ENCODE measurements at places on chromosomes 5 and 9.

GRCh38 chr5:7500256-7500655 is 104.3 kb downstream of the ADCY2 start:
- peak; percentile 34 for DNase-seq
- no peak overlapping the region for H3K4me3 ChIP-seq
- H3K27me3 ChIP-seq = no peaks in the 10 kb centered on the region
- no peak overlapping the region for H3K27ac ChIP-seq
- H3K36me3 ChIP-seq = no peaks in the 10 kb centered on the region

DNA sequence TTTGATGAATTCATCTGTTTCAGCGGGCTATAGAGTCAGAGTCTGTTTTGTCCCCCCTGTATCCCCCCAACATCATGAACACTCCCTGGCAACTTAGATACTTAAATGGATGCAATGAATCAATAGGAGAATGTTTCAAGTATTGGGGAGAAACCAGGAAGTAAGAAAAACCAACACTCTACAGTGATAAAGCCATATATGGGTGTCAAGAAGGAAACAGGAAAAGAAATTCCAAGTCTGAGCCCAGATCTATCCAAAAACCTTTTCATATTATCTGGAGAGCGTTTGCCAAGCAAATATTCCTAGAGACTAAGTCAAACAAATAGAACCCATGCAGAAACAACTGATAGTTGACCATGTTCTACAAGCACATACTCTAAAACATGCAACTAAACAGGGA is 2.3 kb upstream of the GNAQ start:
- no peaks in the 10 kb centered on the region for H3K4me1 ChIP-seq
- H3K4me3 ChIP-seq = no peak overlapping the region
- H3K27me3 ChIP-seq = no peaks in the 10 kb centered on the region
- H3K36me3 ChIP-seq = no peaks in the 10 kb centered on the region
- no peak for DNase-seq
- no peak overlapping the region for H3K27ac ChIP-seq

GRCh38 chr5:139413963-139414362 is 10.1 kb upstream of the SPATA24 start:
- DNase-seq = no peak
- peaks cover 2% of the 10 kb centered on the region for H3K36me3 ChIP-seq
- no peak overlapping the region for H3K27ac ChIP-seq

DNA sequence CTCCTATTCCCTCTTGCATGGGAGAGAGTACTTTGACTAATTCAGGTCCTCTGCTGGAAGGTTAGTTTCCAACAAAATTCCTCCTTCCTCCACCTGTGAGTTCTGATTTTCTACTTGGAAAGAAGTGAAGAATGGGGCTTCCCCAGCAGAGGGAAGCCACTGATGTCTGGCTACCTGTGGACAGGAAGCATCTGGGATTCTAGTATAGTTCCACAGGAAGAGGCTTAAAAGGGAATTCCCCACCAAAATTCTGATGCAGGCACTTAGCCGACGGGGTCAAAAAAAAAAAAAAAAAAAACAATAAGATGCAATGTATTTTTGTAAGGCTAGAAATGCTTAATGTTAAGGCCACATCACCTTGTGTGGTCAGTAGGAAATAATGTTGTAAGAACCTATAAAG is 33.4 kb downstream of the PCDHGC5 start:
- H3K36me3 ChIP-seq = peaks cover 3% of the 10 kb centered on the region
- H3K4me3 ChIP-seq = no peak overlapping the region
- no peak for DNase-seq
- peaks cover 3% of the 10 kb centered on the region for H3K4me1 ChIP-seq
- H3K27ac ChIP-seq = no peak overlapping the region
- no peaks in the 10 kb centered on the region for H3K27me3 ChIP-seq

DNA sequence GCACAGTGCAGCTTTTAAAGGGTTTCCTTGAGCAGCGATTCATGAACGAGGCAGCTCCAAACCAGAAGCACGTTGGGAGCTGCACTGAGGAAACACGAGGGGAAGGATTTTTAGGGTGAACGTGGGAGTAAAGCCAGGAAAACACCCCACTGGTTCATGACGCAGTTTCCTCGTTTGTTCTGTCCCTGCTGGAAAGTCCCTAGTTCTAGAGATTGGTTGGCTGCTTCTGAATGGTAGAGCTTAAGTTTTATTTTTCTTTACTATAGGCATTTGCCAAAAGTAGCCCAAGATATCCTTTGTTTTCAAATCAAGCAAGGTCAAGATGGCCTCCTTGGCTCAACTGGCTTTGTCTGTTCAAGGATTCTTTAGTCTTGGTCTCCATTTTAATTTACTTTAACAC is 116.5 kb upstream of the CACNA1B start:
- H3K27ac ChIP-seq = no peak overlapping the region
- no peak overlapping the region for H3K4me3 ChIP-seq
- no peaks in the 10 kb centered on the region for H3K4me1 ChIP-seq
- peaks cover 10% of the 10 kb centered on the region for H3K36me3 ChIP-seq

- no peaks in the 10 kb centered on the region for H3K27me3 ChIP-seq
- H3K36me3 ChIP-seq = no peaks in the 10 kb centered on the region
- no peaks in the 10 kb centered on the region for H3K4me1 ChIP-seq
- DNase-seq = no peak
- H3K4me3 ChIP-seq = no peak overlapping the region
- H3K27ac ChIP-seq = no peak overlapping the region
Observed at GRCh38 chr5:73272351-73272750, 99.4 kb downstream of the TMEM174 start.

DNA sequence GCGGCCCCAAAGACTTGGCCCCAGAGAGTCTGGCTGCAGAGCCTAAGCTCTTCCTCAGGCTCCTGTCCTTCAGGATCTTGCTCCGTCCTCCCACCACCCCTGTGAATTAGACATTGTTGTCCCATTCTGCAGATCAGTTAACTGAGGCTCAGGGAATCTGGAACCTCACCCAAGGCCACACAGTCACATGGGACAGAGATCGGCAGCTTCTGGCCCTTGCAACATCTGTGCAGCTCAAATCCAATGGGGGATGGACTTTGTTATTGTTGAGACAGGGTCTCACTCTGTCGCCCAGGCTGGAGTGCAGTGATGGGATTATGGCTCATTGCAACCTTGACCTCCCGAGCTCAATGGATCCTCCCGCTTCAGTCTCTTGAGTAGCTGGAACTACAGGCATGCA is 23.9 kb upstream of the LAMC3 start:
- H3K27ac ChIP-seq = no peak overlapping the region
- H3K4me3 ChIP-seq = no peak overlapping the region

- H3K36me3 ChIP-seq = peaks cover 3% of the 10 kb centered on the region
- no peaks in the 10 kb centered on the region for H3K27me3 ChIP-seq
- H3K27ac ChIP-seq = no peak overlapping the region
- DNase-seq = no peak
Observed at GRCh38 chr5:77444356-77444755, 47.8 kb downstream of the WDR41 start.

- H3K4me1 ChIP-seq = peaks cover 4% of the 10 kb centered on the region
- no peak overlapping the region for H3K4me3 ChIP-seq
- H3K27me3 ChIP-seq = no peaks in the 10 kb centered on the region
- H3K27ac ChIP-seq = no peak overlapping the region
- no peaks in the 10 kb centered on the region for H3K36me3 ChIP-seq
Observed at GRCh38 chr5:54273715-54274114, 36.7 kb downstream of the ARL15 start.

DNA sequence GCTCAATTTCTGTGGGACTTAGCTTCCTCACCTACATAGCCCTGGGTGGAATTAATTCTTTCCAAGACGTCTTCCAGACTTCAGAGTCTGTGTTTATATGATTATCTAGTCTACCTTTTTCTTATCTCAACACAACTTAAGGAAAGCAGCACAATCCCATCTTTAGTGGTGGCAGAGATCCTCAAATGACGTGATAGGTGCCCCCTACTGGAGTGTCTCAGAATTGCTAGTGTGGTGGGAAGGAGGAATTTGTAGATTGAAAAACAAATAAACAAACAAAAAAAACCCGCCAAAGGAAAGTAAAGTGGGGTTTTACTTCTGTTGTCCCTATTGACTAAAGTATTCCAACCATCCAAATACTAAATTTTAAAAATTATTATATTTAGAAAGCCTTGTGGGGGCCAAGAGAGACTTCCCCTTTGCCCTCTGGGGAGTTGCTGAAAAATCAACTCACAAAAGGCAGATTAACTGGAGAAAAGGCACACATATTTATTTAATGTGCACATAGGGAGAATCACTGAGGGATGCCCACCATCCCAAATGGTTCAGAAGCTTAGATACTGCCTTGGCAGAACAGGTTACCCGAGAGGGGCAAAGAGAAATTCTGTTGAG is 283.3 kb downstream of the TMEM167A start:
- H3K4me1 ChIP-seq = peaks cover 3% of the 10 kb centered on the region
- H3K4me3 ChIP-seq = no peak overlapping the region
- H3K36me3 ChIP-seq = no peaks in the 10 kb centered on the region
- H3K27ac ChIP-seq = no peak overlapping the region

DNA sequence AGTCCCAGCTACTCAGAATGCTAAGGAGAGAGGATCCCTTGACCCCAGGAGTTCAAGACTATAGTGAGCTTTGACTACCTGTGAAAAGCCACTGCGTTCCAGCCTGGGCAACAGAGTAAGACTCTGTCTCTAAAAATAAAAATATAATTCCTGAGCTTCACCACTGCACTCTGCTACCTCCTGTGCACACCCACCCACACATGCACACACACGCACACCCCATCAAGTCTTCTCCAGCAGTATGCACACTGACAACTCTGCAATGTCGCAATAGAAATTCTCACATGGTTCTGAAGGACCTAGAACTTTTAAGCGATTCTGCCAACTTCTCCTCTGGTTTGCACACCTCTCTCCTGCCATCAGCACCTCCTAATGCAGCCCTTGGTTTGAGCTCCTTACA is 47.5 kb upstream of the FAT2 start:
- no peaks in the 10 kb centered on the region for H3K27me3 ChIP-seq
- no peaks in the 10 kb centered on the region for H3K36me3 ChIP-seq
- H3K4me1 ChIP-seq = no peaks in the 10 kb centered on the region
- no peak overlapping the region for H3K4me3 ChIP-seq

GRCh38 chr5:113896789-113897188 is 383.3 kb downstream of the YTHDC2 start:
- no peaks in the 10 kb centered on the region for H3K36me3 ChIP-seq
- DNase-seq = no peak
- H3K27me3 ChIP-seq = no peaks in the 10 kb centered on the region
- H3K4me1 ChIP-seq = no peaks in the 10 kb centered on the region

GRCh38 chr9:135965124-135965756 is 4.1 kb upstream of the UBAC1 start:
- H3K27me3 ChIP-seq = no peaks in the 10 kb centered on the region
- H3K4me1 ChIP-seq = no peaks in the 10 kb centered on the region
- DNase-seq = no peak
- H3K36me3 ChIP-seq = no peaks in the 10 kb centered on the region

GRCh38 chr9:128146591-128147120 is 2.6 kb upstream of the LCN2 start:
- no peak for DNase-seq
- H3K4me3 ChIP-seq = no peak overlapping the region
- H3K4me1 ChIP-seq = no peaks in the 10 kb centered on the region
- no peaks in the 10 kb centered on the region for H3K36me3 ChIP-seq
- H3K27me3 ChIP-seq = no peaks in the 10 kb centered on the region

DNA sequence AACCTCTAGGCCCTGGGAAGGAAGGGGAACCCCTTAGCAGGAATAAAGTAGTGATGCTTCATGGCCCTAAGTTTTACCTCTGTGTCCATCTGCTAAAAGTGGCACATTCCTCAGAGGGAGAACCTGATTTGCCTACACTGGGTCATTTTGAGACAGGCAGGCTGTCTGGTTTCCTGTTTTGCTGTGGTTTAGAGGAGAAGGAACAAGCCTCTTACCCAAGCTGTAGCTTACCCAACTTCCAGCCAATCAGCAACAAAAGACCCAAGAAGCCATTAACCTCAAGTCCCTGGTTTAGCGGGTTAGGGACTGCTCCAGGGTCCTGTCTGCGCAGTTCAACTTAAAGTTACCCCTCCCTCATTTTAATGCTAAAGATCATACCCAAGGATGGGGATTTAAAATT is 411.0 kb downstream of the MAT2B start:
- H3K36me3 ChIP-seq = no peaks in the 10 kb centered on the region
- H3K4me3 ChIP-seq = no peak overlapping the region
- peaks cover 5% of the 10 kb centered on the region for H3K4me1 ChIP-seq
- no peaks in the 10 kb centered on the region for H3K27me3 ChIP-seq
- no peak for DNase-seq

- H3K27ac ChIP-seq = no peak overlapping the region
- H3K4me1 ChIP-seq = peaks cover 1% of the 10 kb centered on the region
- H3K36me3 ChIP-seq = no peaks in the 10 kb centered on the region
- no peak overlapping the region for H3K4me3 ChIP-seq
Observed at GRCh38 chr9:38359689-38360385, 32.7 kb upstream of the ALDH1B1 start.

- peaks cover 6% of the 10 kb centered on the region for H3K4me1 ChIP-seq
- H3K4me3 ChIP-seq = peak overlapping the region; percentile 92
- H3K27me3 ChIP-seq = no peaks in the 10 kb centered on the region
Observed at GRCh38 chr9:120579139-120580050, 572 bp downstream of the CDK5RAP2 start.

GRCh38 chr9:123940721-123941523 is 11.0 kb upstream of the DENND1A start:
- DNase-seq = no peak
- no peaks in the 10 kb centered on the region for H3K27me3 ChIP-seq
- H3K4me1 ChIP-seq = no peaks in the 10 kb centered on the region
- H3K36me3 ChIP-seq = no peaks in the 10 kb centered on the region
- H3K4me3 ChIP-seq = no peak overlapping the region

DNA sequence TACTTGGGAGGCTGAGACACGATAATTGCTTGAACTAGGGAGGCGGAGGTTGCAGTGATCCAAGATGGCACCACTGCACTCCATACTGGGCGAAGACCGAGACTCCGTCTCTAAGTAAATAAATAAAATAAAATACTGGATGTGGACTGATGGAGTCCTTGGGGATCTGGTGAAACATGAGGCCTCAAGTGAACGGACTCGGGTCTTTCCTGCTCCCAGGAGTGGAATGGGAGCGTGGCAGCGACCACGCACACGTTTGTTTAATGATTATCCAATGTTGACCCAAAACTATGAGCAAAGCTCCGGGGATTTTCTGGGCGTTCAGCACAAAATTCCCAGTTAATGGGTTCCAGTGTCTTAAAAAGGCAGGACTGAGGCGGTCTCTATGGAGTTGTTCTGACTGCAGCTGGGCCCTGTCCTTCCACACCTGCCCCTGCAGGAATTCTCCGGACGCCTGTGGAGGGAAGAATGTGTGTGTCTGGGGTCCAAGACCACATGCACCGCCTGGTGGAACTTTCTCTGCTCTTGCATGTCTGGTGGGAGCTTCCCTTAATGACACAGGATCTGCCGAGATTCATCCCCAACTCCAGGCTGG is 26.6 kb downstream of the NEK6 start:
- H3K36me3 ChIP-seq = no peaks in the 10 kb centered on the region
- H3K27me3 ChIP-seq = no peaks in the 10 kb centered on the region
- no peak overlapping the region for H3K27ac ChIP-seq
- H3K4me1 ChIP-seq = no peaks in the 10 kb centered on the region

All from mesendoderm (in vitro differentiated cells).